NCI-H1105 (cell line): ENCODE measurements at places on chromosomes 2 and 18.

GRCh38 chr18:2948038-2948437 lies 64.9 kb downstream of the LPIN2 start:
- no peak for DNase-seq

DNA sequence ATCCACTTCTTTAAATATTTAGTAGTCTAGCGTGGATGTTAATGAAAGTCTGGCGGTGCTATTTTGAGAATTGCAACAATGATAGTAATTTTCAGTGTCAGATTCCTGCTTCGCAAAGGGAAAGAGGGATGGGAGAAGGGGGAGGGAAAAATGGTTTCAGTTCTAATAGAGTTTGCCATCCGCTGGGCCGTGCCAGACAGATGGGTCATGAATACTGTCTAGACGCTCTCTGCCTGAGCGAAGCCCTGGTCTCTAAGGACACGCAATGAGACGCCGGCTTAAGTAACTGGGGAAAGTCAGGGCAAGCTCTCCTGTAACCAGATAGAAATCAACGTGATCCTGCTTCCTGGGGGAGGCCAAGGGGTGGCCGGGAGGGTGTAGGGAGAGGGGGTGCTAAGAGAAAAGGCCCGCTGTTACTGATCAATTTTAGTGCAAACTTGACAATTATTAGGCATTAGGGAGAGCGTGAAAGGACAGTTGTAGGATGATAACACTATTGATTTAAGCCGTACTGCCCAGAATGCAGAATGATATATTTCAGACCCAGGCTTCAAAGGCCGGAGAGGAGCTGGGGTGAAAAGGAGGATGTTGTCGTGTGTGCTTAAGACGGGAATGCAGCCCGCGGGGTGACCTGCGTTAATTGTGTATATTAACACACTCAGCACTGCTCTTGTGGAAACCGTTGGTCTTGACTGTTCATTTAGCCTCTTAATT lies 229.2 kb downstream of the LDLRAD4 start:
- DNase-seq, result no peak

GRCh38 chr2:209458008-209458979 lies 34.4 kb downstream of the MAP2 start:
- no peak for DNase-seq

GRCh38 chr2:101699755-101700461 lies 2.4 kb downstream of the MAP4K4 start:
- no peak for DNase-seq

GRCh38 chr2:101124643-101125366 lies 26.4 kb downstream of the TBC1D8 start:
- no peak for DNase-seq

GRCh38 chr2:203444738-203445137 lies 90.4 kb downstream of the RAPH1 start:
- DNase-seq, result no peak

DNA sequence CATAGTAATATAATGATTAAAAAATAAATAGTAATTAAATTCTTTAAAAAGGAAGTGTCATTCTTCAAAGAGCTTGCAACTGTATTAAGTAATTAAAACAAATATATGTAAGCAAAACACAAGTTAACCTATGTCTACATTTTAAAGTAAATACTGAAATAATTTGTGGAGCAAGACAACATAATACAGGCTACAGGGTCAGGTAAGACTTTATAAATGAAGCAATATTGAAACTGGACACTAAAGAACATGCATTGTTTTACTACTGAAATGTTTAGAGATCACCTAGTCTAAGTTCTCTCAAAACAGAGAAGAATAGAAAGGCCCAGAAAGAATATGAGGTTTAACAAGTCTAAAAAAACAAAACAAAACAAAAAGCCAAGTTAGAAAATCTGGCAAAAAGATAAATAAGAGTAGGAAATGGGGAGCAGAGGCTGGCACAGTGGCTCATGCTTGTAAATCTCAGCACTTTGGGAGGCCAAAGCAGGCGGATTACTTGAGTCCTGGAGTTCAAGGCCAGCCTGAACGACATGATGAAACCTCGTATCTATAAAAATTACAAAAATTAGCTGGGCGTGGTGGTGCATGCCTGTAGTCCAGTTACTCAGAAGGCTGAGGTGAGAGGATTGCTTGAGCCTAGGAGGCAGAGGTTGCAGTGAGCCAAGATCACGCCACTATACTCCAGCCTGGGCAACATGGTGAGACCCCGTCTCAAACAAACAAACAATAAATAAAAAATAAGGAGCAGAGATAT lies 34.4 kb downstream of the VPS54 start:
- no peak for DNase-seq
